ENCODE measurements at places on chromosomes 11 and 22. TPM values are rescaled to one million over a fixed set of nuclear protein-coding genes. Genes with fewer than 3 reads are reported as not detected.

Gene KCNJ11
- not detected for total RNA-seq

- no peak overlapping the region for H3K4me3 ChIP-seq
- no peaks in the 10 kb centered on the region for H3K36me3 ChIP-seq
- peaks cover 2% of the 10 kb centered on the region for H3K27me3 ChIP-seq
- no peaks in the 10 kb centered on the region for H3K4me1 ChIP-seq
- no peak overlapping the region for H3K27ac ChIP-seq
- DNase-seq: no peak
Observed at GRCh38 chr11:113531575-113532451, 56.6 kb upstream of the DRD2 start.

Gene ANGPTL5
- not detected for total RNA-seq

DNA sequence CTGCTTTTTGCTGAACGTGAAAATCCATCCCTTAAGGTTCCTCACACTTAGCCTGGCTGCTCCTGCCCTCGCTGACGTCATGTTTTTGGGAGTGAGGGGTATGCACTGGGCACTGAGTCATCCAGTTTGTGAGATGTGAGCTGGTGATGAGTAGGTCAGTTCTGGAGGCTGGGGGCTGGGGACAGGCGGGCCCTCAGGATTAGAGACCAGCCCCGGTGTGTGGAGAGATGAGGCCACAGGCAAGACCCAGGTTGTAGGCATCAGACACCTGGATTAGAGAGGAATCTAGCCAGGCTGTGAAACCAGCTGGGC lies 9.2 kb downstream of the KCNC1 start:
- H3K27me3 ChIP-seq: no peaks in the 10 kb centered on the region
- DNase-seq: peak; percentile 75
- no peak overlapping the region for H3K27ac ChIP-seq
- peaks cover 11% of the 10 kb centered on the region for H3K4me1 ChIP-seq
- no peaks in the 10 kb centered on the region for H3K36me3 ChIP-seq

Gene OR51I1
- not detected for total RNA-seq

- DNase-seq: no peak
- no peaks in the 10 kb centered on the region for H3K36me3 ChIP-seq
- no peaks in the 10 kb centered on the region for H3K27me3 ChIP-seq
- peaks cover 52% of the 10 kb centered on the region for H3K4me1 ChIP-seq
Observed at GRCh38 chr22:39177456-39177775, 24.9 kb upstream of the CBX7 start.

- H3K4me3 ChIP-seq: no peak overlapping the region
- H3K27ac ChIP-seq: no peak overlapping the region
- DNase-seq: no peak
- H3K4me1 ChIP-seq: no peaks in the 10 kb centered on the region
- H3K36me3 ChIP-seq: no peaks in the 10 kb centered on the region
Observed at GRCh38 chr11:75982309-75982708, 167.3 kb downstream of the UVRAG start.

DNA sequence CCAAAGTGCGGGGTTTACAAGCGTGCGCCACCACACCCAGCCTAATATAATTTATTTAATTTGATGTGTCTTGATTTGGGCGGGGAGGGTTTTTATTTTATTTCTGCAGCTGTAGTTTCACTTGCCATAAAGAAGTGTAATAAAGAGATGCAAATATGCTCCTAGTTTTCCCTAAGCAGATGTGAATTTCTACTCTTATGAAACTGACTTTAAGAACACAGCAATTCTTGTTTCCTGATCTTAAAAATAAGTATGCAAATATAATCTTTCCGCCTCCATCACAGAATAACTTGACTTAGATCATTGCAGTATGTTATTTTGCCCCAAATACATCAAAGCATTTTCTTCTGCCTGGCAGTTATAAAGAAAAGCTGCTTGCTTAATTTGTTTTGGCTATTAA lies 4.4 kb downstream of the SPCS2 start:
- no peak for DNase-seq
- no peaks in the 10 kb centered on the region for H3K27me3 ChIP-seq
- peaks cover 11% of the 10 kb centered on the region for H3K36me3 ChIP-seq
- no peak overlapping the region for H3K27ac ChIP-seq
- peaks cover 6% of the 10 kb centered on the region for H3K4me1 ChIP-seq

DNA sequence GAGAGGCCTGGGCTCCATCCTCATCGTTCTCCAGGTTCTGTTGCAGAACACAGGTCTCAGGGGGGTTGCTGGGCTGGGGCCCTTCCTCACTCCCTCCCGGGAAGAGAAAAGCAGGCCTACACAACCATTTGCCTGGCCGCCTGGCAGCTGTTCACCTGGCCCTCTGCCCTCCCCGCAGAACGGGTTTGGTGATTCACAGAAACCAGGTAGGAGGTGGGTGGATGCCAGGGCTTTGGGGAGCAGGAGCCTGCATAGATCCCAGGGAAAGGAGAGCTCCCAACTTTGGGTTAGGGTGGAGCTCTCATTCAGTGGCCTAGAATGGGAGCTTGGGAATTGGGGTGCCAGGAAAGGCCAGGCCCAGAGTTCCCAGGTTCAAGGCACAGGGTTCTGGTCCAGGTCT lies 995 bp downstream of the TMEM134 start:
- H3K27me3 ChIP-seq: no peaks in the 10 kb centered on the region
- peak overlapping the region; percentile 72 for H3K4me3 ChIP-seq
- H3K27ac ChIP-seq: no peak overlapping the region
- H3K4me1 ChIP-seq: peaks cover 16% of the 10 kb centered on the region

Gene PIH1D2
- 1.0 TPM for total RNA-seq

Gene ACTN3
- not detected for total RNA-seq

Gene DNAL4
- 12.9 TPM for total RNA-seq

Gene OR10A2
- total RNA-seq: not detected

DNA sequence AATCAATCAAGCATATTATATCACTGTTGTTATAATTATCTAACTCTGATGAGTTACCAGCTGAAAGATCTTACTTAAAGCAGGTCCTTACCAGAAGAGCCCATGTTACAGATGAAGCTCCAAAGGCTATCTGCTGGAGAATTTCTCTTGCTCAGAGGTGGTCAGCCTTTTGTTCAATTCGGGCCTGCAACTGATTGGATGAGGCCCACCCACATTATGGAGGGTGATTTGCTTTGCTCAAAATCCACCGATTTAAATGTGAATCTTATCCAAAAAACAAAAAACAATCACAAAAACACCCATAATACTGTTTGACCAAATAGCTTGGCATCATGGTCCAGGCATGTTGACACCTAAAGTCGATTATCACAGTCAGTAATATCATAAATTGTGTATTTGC lies 348.6 kb upstream of the ANO3 start:
- no peaks in the 10 kb centered on the region for H3K36me3 ChIP-seq
- H3K27me3 ChIP-seq: no peaks in the 10 kb centered on the region
- no peak overlapping the region for H3K27ac ChIP-seq
- no peaks in the 10 kb centered on the region for H3K4me1 ChIP-seq
- no peak overlapping the region for H3K4me3 ChIP-seq

Gene OR56A1
- not detected for total RNA-seq

Gene NXF1
- total RNA-seq: 51.4 TPM

DNA sequence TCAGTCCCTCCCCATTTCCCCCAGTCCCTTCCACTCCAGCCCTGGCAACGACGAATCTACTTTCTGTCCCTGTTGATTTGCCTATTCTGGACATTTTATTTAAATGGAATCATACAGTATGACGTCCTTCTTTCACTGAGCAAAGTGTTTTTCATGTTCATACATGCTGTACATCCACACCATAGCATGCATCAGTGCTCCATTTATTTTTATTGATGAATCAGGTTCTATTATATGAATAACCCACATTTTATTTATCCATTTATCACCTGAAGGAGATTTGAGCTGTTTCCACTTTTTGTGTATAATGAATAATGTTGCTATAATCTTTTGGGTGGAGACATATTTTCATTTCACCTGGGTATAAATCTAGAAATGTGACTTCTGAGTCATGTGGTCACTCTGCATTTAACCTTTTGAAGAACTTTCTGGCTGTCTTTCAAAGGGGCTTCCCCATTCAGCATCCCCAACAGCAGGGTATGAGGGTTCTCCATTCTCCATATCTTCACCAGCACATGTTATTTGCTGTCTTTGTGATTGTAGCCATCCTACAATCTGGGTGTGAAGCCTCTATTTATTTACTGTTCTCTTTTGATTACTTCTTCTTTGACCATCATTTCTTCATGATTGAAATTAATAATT lies 531.7 kb downstream of the ETS1 start:
- peaks cover 25% of the 10 kb centered on the region for H3K4me1 ChIP-seq
- no peak overlapping the region for H3K4me3 ChIP-seq
- no peaks in the 10 kb centered on the region for H3K36me3 ChIP-seq
- no peak for DNase-seq
- no peak overlapping the region for H3K27ac ChIP-seq

GRCh38 chr11:33651990-33652389 lies 48.6 kb downstream of the C11orf91 start:
- no peaks in the 10 kb centered on the region for H3K36me3 ChIP-seq
- no peak for DNase-seq
- no peaks in the 10 kb centered on the region for H3K27me3 ChIP-seq
- H3K4me1 ChIP-seq: peaks cover 8% of the 10 kb centered on the region
- H3K27ac ChIP-seq: no peak overlapping the region

Gene INSC
- total RNA-seq: not detected

Gene CAVIN3
- 51.0 TPM for total RNA-seq

- H3K27me3 ChIP-seq: no peaks in the 10 kb centered on the region
- peaks cover 25% of the 10 kb centered on the region for H3K4me1 ChIP-seq
- peak overlapping the region; percentile 85 for H3K27ac ChIP-seq
- no peak for DNase-seq
Observed at GRCh38 chr22:38706101-38706900, 557 bp downstream of the GTPBP1 start.

All from astrocyte (in vitro differentiated cells and primary cell).